A549 (cell line): ENCODE measurements at places on chromosomes 1 and 21.

GRCh38 chr1:30656171-30656940 lies 67.0 kb downstream of the MATN1 start:
- DNase-seq = no peak

GRCh38 chr1:94970783-94971182 lies 43.9 kb upstream of the CNN3 start:
- DNase-seq = no peak

GRCh38 chr1:67691712-67692111 lies 6.7 kb downstream of the GADD45A start:
- DNase-seq = no peak

DNA sequence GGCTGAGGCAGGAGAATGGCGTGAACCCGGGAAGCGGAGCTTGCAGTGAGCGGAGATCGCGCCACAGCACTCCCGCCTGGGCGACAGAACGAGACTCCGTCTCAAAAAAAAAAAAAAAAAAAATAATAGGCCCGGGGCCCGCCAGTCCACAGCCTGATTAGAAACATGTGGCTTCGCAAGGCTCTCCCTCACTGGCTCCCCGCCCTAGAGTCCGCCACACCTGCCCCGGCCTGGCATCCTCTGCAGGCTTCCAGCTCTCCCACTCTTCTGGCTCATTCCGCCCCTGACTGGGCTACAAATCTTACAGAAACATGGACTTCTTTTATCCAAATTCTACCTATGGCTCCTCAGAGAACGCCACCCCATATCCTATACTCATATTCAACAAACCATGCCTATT lies 32.4 kb downstream of the PGBD5 start:
- DNase-seq = no peak

DNA sequence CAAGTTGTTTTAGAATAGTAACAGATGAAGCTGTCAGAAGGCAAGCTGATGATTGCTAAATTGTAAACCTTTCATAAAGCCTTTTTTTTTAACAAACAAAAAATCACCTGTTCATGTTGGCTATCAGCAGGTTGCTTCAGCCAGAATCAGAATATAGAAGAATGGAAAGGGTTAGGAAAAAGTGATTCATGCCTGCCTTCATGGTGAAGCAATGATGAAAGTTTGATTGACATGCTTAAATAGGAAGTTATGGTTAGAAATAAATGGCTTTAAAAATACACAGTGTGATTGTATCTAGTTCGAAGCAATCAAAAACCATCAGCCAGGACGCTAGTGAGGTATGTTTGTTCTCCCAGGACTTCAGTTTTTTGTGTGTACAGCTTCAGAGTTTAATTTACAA lies 37.9 kb downstream of the GABPA start:
- no peak for DNase-seq

GRCh38 chr1:179583771-179584320 lies 7.8 kb upstream of the TDRD5 start:
- no peak for DNase-seq

DNA sequence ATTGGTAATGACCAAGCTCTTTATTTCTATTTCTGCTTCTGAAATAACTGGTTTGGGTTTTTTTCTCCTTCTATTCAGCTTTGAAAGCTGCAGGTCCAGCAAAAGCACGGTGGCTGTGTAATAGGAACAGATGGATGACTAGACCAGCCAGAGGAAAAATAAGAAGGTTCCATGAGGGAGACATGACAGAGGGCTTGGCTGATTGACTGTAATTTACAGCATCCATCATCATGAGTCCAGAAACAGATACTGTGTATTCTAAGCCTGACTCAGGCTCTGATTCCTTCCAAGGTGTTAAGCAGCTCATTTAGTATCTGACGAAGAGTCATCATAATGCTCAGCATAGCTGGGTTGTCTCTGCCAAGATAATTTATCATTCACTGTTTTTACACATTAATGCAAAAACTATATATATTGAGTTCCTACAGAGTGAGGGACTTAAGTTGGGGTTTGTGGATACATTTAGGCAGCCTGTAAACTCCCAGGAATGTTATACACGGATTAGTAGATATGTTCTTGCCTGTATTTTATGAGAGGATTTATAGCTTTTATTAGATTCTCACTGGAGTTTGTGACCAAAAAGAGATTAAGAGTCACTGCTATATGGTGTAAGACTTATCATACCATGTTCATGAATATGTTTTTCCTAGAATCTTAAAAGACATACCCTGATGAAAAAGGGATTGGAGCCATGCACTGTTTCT lies 72.6 kb downstream of the SGIP1 start:
- DNase-seq = no peak

- no peak for DNase-seq
Measured at GRCh38 chr1:116868385-116868784, 41.3 kb upstream of the PTGFRN start.

- no peak for DNase-seq
Measured at GRCh38 chr1:58290685-58291372, 255.7 kb downstream of the OMA1 start.

DNA sequence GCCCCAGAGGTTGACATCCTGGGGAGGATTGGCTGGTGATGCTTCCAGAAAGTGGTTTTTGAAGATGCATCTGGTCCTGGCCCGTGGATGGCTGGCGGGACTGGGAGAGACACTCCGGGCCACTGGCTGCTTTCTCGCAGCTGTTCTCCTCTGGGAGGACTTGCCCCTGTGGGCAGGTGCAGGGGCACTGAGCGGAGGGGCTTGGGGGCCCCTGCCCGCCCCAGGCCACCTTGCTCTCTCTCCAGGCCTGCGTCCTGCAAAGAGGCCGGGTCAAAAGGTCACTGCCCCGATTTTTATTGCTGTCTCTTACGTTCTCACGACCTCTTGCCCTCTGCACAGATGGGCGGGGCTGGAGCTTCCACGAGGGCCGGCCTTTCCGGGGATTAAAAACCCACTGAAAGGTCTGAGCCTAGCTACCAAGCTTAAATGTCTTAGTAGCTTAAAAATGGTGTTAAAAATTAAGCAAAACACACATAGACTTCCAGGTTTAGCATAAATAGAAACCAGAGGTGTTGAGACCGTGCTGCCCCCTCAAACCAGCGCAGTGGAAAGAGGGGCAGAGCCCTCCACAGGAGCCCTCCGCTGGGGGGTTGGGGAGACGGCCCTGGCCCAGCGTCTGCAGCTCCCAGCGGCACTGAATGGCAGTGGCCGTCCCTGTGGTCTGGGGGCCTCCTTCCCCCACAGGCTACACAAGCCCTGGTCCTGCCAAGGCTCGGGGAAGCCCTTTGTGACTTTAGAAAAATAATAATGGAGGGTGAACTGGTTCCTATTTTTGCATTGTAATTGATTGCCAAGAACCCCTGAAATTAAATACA lies 43.9 kb downstream of the SKI start:
- DNase-seq = no peak

GRCh38 chr1:212518188-212519054 lies 85.7 kb downstream of the NENF start:
- DNase-seq = peak; percentile 75

DNA sequence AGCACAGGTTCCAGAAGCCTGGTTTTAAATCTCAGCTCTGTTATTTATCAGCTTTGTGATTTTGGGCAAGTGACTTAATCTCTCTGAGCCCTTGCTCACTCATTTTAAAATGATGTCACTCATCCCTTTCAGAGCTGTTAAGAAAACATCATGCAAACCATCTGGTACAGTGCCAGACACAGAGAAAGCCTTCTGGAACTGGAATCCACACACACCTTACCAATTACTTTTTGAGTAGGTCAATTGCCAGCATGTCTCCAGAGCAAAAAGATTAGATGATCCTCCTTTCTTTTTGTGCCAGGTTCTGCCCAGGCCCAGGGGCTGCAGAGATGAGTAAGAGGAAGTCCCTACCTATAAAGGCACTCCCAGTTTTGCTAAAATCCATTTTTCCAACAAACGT lies 61.3 kb downstream of the ROR1 start:
- DNase-seq = no peak

- no peak for DNase-seq
Measured at GRCh38 chr1:234836045-234836681, 226.2 kb upstream of the IRF2BP2 start.

GRCh38 chr21:37658817-37659458 lies 257.3 kb downstream of the KCNJ6 start:
- peak; percentile 43 for DNase-seq

- no peak for DNase-seq
Measured at GRCh38 chr1:97976801-97977200, 56.0 kb upstream of the DPYD start.

- no peak for DNase-seq
Measured at GRCh38 chr1:38223391-38223790, 176.8 kb upstream of the POU3F1 start.

- no peak for DNase-seq
Measured at GRCh38 chr1:36300526-36300925, 5.6 kb upstream of the SH3D21 start.

- no peak for DNase-seq
Measured at GRCh38 chr1:181179987-181180365, 91.5 kb downstream of the IER5 start.

DNA sequence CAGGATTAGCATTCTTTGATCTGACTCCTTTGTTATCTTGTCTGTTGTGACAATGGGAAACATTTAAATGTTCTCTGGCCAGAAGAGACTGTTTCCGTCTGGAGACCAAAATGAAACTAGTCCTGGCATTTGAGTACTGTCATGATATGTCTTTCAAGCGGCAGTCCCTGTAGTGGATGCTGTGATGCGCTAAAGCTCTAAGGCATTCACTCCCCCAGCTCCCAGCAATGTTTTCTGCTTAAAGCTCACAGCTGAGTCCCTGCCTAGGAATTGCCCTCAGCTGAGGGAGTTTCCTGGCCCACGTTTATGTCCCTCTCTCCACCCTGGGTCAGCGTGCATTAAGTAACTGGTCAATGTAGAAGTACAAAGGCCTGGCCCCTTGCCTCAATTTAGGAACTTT lies 109.4 kb downstream of the UCHL5 start:
- DNase-seq = no peak

DNA sequence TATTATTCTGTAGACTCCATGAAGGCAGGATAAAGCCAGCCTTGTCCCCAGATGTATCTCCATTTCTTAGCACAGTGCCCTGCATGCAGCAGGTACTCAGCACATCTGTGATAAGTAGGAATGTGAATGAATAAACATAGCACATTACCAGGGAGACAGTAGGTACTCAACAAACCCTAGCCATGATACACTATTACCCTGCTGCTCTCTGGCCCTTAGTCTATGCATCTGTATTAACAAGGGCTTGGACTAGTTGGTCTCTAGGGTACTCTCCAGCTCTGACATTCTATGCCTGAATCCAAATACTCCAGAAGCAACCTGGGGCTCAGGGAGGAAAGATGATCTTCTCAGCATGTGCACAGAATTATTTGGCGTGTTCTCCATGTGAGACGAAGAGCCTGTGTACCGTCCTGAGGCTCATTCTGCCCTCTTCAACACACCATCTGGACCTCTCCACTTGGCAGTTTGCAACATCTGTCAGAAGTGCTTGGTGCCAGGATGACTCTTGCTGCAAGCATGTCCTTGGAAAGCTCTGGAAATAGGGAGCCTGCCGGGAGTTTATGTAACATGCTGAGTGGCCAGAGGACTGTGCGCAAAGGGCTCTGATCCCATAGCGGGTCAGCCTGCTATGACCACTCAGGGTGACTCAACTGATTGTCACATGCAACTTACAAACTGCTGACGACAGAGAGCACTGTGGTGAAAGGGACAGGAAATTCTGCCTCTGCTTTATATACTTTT lies 228.2 kb upstream of the USP24 start:
- peak; percentile 33 for DNase-seq
